ENCODE measurements at places on chromosomes 1 and 21.

GRCh38 chr1:100266741-100267140, 725 bp downstream of the RTCA start:
- no peak for DNase-seq

- no peak for DNase-seq
Observed at GRCh38 chr1:9031484-9032259, 5.4 kb upstream of the SLC2A7 start.

DNA sequence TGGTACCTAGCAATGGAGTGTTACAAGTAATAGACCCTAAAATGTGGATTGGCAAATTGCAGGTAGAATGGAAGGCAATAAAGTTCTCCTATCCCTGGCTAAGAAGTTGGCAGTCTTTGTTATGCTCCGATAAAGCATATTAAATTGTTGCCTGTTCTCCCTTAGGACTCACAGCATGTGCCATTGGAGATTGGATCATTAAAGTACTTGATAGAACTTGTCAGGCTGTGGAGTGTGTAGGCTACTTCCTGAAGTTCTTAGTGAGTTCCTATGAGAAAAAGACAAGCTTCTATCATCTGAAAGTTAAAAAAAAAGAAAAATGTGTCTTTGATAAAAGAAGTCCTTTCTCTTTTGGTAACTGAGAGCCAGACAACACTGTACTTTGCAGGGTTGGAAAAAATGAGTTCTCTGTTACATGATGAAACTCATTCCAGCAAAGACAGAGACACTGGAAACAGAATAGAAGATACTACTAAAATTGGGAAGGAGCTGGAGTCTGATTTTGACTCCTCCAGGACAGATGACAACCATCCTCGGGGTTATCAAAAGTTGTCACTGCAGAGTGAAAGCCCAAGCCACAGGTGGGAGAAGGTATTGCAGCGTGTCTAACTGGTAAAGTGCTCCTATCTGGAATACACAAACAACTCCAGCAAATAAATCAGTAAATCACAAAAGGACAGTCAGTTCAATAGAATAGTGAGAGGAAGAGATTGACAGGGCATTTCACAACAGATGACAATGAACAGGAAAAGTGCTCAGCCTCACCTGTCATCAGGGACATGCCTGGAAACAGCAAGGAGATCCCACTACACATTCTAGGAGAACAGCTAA, 87.5 kb upstream of the WDR26 start:
- DNase-seq: no peak

DNA sequence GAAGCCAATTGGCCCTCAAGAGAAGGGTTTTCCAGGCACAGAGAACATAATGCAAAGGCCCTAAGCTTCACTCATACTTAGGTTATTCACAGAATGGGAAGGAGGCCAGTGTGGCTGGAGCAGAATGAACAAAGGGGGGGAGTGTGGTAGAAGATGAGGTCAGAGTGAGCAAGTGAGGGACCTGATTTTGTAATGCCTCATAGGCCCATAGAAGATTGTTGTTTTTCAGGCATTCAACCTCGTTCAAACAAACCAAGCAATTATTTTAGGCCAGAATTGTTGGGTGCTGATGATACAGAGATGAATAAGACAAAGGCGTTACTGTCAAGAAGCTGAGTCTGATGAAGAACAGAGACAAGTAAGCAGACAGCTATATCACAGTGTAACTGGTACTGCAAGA, 54.5 kb upstream of the RAP1A start:
- DNase-seq: no peak

DNA sequence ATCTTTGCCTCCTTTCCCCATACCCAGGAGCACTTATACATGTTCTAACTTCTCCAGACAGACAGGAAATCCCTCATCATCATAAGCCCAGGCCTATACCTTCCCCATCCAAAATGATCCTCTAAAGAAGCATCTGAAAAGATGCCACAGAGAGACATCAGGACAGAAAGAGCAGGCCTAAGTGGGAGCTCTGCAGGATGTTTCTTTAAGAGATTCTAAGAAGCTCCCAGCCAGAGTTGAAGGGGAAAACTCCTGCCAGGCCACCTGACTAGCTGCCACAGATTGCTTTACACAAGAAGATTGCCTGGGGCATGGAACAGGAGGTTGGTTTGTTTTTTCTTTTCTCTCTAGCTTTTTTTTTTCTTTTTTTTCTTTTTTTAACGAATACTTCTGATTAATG, 275.8 kb downstream of the VAV3 start:
- DNase-seq: no peak

- DNase-seq: no peak
Observed at GRCh38 chr21:27831816-27832569, 865.1 kb upstream of the ADAMTS5 start.

- no peak for DNase-seq
Observed at GRCh38 chr1:205012391-205013140, 30.4 kb upstream of the CNTN2 start.

GRCh38 chr1:234721476-234722269, 111.7 kb upstream of the IRF2BP2 start:
- peak; percentile 51 for DNase-seq

GRCh38 chr1:53241828-53242227, 3.5 kb upstream of the MAGOH start:
- no peak for DNase-seq

GRCh38 chr1:21237446-21238088, 52.7 kb downstream of the ECE1 start:
- no peak for DNase-seq

GRCh38 chr1:95832370-95832769, 598.4 kb downstream of the RWDD3 start:
- DNase-seq: no peak

DNA sequence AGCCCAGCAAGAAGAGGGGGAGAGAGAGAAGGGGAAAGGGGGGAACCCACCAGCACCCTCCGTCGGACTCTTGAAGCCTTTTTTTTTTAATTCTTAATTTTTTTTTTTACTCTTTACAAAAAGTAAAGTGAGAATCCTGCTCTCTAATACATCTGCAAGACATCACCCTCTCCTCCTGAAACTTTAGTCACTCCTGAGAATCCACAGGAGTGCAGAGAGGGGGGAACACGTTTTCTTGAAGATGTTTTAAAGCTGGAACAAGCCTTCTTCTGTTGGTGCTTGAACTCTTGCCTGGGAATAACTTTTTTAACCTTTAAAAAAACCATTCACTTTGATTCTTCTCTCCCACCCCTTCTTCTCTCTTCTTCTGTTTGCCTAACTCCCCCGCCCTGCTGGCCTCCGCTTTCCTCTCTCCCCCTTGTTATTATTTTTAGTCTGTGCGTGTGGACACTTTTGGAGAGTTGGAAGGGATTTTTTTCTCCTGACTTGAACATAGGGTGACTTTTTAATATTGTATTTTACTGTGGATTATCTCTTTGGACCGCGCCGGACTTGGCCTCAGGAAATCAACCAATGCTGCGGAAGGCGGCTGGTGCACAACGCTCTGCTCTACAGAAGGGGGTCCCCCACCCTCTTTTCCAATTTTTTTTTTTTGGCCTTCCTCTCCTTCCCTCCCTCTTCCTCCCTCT, 383 bp upstream of the PRRX1 start:
- no peak for DNase-seq

DNA sequence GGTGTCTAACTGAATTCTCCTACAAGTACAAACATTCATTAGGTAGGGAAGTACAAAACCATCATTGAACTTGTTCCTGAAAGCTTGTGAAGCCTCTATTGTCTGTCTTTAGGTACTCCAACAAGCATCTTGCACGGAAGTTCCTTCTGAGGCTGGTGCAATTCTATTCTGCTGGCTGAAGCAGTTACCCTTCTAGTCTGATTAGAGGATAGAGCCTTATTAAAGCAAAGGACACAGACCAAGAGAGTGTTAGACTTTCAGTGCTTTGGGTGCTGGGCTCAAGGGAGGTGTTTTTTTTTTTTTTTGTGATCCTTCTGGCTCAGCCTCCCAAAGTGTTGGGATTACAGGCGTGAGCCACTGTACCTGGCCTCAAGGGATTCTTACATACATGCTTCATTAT, 43.8 kb downstream of the HHAT start:
- no peak for DNase-seq

GRCh38 chr1:19317126-19317910, 5.2 kb downstream of the SLC66A1 start:
- DNase-seq: no peak

GRCh38 chr1:186974774-186975181, 146.0 kb downstream of the PLA2G4A start:
- no peak for DNase-seq

DNA sequence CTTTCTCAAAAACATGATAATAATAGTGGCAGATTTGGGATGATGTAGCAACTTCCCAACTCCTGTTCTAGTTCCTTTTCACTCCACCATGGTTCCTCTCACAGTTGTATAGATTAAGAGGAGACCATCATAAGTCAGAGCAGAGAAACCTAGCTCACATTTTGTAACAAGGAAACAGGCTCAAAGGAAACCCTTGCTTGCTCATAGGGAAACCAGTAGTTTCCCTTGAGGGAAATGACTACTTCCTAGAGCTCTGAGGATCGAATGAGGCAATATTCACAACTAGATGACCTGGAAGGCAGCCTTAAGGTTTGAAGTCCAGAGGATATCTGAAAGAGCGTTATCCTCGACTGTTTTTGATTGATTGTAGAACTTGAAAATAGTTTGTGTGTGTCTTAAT, 76.1 kb upstream of the C8B start:
- DNase-seq: no peak

- no peak for DNase-seq
Observed at GRCh38 chr1:38992412-38993111, 1.5 kb downstream of the AKIRIN1 start.

- DNase-seq: no peak
Observed at GRCh38 chr21:42652527-42653230, 742 bp upstream of the PDE9A start.

DNA sequence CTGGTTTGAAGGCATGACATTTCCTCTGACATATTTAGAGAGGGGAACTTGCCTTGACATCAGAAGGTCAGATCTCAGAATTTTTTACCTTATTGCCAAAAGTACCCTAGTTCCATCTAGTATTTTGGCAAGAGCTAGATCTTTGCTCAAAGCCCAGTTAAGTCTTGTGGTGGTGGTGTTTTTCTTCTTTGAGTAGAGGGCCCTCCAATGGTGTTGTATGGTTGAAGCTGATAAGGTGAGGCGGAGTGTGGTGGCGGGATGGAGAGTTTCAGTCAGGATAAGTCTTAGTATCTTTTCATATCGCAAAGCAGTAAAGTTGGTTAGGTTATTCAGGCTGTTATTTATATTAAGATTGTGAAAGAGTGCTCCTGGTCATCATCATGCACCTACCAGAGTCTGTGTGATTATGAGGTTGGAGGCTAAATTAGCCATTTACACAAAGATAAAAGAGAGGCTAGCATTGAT, 20.1 kb upstream of the MACF1 start:
- no peak for DNase-seq

DNA sequence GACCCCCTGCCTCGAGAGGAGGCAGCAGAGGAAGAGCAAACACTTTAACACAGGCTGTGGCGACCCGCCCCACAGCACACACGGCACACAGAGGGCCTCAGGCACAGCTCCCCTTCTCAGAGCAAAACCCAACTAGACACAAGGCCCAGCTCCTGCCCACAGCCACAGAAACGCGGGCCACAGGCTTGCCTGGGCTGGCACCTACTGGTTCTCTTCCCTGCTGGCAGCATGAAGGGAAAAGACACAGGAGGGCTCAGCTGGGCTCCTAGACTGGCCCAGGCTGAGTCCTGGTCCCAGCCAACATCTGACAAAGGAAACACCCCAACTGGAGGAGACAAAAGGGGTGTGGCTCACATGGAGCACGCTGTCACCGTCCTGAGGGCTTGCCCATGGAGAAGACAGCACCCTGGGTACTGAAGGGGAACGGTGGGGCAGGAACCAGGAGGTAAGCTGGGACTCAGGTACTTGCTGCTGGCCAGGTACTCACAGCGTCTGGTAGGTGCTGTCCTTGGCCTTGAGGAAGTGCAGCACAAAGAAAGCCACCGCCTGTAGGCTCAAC, 3.5 kb downstream of the CD164L2 start:
- DNase-seq: no peak

- DNase-seq: no peak
Observed at GRCh38 chr1:168691541-168691940, 37.5 kb downstream of the DPT start.

- DNase-seq: no peak
Observed at GRCh38 chr1:178367151-178367550, 129.6 kb downstream of the CLEC20A start.

- DNase-seq: no peak
Observed at GRCh38 chr1:70348399-70349165, 5.9 kb downstream of the ANKRD13C start.

GRCh38 chr1:201790261-201790660, 38.7 kb upstream of the IPO9 start:
- peak; percentile 26 for DNase-seq

GRCh38 chr1:105608713-105609112, 1447.8 kb upstream of the PRMT6 start:
- DNase-seq: no peak

GRCh38 chr1:90708826-90709225, 8.3 kb downstream of the BARHL2 start:
- DNase-seq: no peak

DNA sequence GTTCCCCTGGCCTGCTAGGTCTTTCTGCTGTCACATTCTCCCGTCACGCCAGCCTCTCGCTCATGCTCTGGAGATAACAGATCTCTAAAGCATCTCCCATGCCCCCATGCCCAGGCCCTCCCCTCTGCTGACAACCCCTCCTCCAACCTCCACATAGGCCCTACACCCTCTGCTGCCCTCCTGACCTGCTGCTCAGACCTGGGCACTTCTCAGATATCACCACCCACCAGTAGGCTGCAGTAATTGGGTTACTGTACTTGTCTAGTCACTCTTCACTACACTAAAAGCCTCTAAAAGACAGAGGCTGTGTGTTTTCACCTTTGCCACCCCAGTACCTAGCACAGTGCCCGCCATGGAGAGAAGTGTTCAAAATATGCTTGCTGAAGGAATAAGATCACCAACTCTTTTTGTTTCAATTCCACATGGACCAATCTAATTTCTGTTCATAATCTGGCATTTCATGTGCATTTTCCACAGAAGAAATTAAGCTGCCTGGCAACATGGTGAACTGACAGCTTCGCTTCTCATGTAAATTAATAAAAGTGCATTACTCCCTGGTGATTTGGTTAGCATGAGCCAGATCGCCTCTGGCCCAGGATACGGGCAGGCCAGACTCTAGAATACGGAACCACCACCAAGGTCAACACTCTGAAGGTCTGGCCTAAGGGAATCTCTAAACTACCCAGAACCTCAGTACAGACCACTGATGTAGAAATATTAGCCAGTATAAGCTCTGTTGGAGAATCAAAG, 20.7 kb downstream of the LBR start:
- DNase-seq: no peak

DNA sequence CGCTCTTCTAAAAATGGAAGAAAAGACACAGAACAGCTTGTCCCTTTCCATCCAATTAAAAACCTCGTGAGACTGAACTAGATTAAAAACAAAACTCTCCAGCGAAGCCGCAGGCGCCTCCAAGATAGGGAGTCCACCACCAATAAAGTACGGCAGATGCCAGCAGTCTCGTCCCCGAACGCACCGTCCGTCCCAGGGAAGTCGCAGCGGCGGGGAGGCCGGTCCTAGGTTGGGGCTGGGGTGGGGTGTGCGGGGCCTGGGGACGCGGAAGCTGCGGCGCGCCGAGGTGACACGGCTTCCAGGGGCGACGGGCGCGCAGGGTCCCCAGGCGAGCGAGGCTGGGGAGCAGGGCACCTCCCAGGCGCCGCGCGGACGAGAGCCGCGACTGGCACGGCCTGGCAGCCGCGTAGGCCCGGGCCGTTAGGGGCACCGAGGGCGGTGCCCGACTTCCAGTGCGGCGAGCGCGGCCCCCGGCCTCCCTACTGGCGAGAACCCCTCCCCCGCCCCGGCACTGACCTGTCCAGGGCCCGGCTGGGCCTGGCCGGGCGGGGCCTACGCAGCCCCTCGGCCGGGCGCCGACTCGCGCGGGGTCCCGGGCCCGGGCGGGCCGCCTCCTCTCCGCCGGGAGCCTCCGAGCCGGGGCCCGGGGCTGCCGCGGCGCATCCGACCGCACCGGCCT, 28.3 kb upstream of the A3GALT2 start:
- DNase-seq: no peak

Data from smooth muscle cell of the brain vasculature (primary cell).